ENCODE measurements at places on chromosomes 13 and 19.

- no peak for DNase-seq
These were observed 129.8 kb downstream of the KCTD12 start for GRCh38 chr13:76756451-76756850.

DNA sequence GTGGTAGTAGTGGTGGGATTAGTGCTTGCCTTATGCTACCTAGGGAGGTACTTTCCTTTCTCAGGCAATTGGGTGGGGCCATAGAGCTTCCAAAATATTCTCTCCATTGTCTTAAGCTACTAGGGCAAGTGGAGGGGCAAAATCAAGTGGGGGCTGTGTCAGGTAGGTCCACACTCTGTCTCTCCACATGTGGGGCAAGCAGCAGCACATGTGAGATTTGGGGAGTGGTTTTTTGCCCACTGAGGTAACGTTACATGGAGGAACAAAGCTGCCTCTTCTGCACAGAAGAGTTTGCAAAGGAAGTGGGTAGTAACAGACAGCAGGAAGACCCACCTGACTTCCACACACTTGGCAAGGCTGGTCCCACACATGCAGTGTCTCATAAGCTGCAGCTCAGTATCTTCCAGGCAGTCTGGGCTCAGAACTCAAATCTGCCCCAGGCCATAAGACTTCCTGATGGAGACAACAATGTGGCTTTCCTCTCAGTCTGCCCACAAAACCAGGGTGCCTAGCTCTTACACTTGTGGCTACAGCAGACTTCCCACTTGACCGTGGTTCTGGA, 1581.5 kb upstream of the PCDH20 start:
- DNase-seq, result no peak

- no peak for DNase-seq
These were observed 19.8 kb downstream of the ZNF583 start for GRCh38 chr19:56423985-56424353.

DNA sequence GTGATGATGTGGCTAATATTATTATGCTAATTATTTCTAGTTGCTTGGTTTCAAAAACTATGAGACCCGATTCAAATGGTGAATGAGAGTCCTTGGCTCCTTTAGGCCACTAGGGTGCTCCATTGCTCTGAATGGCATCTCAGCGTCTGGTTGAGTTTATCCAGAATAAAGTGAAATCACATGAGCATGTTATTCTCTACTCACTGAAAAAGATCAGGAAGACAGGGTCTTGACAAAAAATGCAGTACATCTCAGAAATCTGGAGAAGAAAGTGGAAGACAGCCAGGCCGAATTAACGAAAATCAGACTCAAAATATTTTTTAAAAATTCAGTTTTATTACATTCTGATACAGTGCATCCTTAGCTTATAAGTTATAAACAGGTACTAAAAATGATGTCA, 516.2 kb downstream of the MYO16 start:
- DNase-seq, result no peak

DNA sequence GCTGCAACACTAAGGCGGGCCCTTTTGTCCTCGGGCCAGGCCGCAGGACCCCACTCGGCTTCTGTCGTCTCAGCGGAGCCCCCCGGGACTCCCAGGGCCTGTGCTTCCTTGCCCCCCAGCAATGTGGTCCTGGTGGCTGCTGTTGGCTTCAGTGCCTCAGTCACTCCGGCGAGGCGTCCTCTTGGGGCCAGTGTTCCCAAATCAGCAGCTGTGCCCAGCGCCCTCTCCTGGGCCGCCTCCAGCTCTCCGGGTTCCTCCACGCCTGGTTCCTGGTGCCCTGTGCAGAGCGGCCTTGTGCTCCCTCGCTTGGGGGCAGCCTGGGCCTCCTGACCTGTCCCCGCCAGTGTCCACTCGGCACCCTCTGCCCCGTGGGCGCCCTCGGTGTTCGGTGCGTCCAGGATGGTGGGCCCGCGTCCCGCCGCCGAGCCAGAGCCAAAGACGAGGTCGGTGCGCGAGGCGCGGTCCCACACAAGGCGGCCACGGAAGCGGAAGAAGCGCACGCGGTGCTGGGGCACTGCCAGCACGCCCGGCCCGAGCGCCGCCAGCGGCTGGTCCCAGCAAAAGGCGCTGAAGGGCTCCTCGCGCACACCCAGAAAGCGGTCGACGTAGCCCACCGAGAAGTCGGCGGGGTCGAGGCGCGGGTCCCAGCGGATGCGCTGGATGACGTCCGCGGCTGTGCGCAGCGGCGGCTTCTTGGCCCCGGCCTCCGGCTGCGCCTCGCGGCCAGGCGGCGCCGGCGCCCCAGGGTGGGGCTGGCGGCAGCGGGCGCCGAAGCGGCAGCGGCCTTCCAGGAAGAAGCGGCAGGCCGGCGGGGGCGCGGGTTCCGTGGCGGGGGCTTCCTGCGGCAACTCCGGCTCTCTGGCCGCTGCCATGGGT, 685 bp downstream of the LENG9 start:
- DNase-seq, result no peak

DNA sequence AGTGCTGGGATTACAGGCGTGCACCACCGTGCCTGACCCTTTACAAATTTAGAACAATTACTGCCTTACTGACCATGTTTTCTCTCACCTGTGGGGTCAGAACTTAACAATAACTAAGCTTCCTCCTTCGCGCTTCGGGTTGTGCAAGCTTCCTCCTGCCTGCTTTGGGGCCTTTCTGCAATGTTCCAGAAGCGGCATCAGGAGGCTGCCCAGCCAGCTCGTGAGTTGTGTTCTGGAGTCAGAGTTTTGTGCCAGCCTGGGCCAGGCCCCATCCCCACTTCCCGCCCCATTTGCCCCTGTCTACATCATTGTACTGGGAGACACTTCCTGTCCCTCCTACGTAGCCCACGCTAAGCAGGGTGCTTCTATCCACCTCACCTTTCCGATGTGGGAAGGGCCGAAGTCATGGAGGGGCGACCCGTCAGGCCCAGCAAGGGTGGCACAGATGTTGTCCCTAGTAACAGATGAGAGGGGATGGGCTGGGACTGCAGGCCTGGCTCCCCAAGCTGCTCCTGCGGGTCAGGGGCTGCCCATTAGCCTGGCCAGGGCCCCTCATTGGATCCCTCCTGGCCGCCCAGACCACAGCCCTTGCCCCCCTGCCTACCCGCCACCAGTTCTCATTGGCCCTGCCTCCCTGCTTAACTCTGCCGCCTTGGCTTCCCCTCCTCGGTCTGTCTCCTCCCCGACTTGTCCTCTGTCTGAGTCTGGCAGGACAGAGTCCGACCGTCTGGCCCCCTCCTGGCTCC, 13.4 kb downstream of the UHRF1 start:
- DNase-seq, result no peak
